ENCODE measurements at places on chromosomes 7 and 10. TPM values are rescaled to one million over a fixed set of nuclear protein-coding genes. Genes with fewer than 3 reads are reported as not detected.
A peak's percentile ranks its signal among the peaks of the same experiment; 100 is the strongest.

GRCh38 chr7:47461161-47461560 lies 120.8 kb downstream of the TNS3 start:
- no peak for DNase-seq

DNA sequence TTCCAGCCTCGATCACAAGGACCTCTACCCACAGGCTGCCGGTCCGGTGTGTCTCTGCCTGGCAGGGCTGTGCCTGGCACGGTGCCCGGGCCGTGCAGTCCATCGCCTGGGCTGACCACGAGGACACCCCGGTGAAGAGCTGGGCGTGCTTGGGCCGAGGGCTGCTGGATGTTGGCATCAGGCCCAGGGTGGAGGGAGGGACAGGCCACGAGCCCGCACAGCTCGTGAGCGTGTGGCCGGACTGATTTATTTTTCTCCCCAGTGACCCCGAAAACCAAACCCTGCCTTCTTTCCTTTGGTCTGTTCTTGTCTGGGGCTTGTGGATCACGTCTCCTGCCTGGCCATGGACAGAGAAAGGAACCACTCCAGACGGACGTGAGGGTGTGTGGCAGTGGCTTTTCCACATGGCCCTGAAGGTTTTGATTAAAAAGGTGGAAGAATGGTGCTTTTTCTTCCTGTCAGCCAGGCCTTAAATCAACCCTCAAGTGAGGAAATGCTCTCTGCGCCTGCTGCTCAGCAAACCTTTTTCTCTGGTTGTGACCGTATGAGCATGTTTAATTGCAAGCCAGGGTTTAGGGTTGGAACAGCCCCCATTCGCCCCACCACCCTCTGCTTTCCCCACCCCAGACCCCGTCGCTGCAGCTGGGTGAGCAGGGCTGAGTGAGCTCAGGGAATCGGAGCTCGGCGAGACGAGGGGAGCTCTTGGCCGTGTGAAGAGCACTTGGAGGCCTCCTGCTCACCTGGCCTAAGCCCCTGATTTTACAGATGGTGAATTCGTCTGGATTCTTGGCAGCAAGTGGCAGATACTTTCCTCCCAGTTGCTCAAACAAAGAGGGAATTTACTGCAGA lies 130.1 kb downstream of the RGS10 start:
- DNase-seq: no peak

GRCh38 chr7:11768263-11768662 lies 63.7 kb downstream of the THSD7A start:
- DNase-seq: no peak

DNA sequence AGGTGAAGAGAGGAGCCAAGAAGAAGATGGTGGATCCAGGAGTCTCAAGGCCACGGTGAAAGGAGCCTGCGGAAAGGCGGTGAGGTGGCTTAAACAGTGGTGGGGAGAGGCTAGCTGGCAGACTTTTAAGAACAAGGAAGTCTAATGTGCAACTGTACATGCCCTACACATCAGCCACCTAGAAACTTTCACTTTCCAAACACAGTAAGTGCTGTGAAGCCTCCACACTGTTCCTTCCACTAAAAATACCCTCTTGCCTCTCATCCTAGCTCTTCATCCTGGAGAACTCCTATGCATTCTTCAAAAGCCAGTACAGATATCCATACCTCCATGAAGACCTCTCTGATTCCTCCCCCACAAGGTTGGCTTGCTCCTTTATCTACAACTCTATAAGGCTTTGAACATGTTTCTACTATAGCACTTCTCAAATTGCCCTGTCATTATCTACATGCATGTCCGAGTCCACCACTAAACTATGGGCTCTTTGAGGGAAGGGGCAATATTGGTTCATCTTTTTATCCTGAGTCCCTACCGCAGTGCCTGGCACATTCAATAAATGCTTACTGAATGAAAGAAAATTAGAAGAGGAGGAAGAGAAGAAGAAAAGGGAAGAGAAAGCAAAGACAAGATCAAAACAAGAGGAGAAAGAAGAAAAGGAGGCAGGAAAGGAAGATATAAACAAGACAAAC lies 54.2 kb downstream of the DNAJC12 start:
- peak; percentile 75 for DNase-seq

DNA sequence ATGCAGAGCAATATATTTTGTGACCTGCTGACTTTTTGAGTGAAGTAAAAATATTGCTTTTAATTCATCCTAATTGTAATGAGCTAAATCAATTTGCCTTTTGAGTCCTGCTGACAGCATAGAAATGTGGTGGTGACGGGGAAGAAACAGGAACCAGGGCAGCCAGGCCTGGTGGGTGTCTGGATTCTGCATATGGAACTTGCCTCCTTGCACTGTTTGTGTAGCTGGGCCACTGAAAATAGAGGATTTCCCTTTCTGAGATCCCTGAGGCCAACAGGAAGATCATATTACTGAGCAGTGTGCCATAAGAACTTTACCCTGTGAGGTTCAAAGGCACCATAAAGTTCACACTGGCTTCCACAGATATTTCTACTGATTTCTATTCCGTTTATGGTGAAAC lies 488.4 kb upstream of the AKR1E2 start:
- DNase-seq: no peak

Gene NPY4R2
- not detected for total RNA-seq

- DNase-seq: no peak
These were observed 49.1 kb upstream of the GLCCI1 start for GRCh38 chr7:7919449-7919945.

Gene DNAH11
- total RNA-seq: 6.1 TPM

Gene CACNB2
- total RNA-seq: not detected

DNA sequence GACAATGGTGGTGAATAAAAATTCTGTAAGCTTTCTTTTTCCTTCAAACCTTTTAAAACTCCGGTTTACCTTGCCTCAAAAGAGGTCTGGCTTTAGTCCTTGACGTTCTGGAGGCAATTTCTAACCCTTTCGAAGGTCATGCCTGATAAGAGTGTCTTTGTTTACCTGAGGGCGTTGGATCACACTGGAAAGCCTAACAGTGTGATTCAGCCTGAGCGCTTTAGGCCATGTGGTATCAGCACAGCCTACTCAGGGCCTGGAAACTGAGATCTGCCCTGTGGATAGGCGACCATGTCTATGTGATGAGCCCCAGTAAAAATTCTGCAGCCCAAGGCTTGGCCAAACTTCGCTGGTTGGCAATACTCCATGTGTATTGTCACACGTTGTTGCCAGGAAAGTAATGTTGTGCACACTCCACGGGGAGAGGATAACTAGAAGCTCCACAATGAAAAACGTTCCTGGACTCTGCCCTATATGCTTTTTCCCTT lies 10.7 kb downstream of the CCDC6 start:
- DNase-seq: no peak

DNA sequence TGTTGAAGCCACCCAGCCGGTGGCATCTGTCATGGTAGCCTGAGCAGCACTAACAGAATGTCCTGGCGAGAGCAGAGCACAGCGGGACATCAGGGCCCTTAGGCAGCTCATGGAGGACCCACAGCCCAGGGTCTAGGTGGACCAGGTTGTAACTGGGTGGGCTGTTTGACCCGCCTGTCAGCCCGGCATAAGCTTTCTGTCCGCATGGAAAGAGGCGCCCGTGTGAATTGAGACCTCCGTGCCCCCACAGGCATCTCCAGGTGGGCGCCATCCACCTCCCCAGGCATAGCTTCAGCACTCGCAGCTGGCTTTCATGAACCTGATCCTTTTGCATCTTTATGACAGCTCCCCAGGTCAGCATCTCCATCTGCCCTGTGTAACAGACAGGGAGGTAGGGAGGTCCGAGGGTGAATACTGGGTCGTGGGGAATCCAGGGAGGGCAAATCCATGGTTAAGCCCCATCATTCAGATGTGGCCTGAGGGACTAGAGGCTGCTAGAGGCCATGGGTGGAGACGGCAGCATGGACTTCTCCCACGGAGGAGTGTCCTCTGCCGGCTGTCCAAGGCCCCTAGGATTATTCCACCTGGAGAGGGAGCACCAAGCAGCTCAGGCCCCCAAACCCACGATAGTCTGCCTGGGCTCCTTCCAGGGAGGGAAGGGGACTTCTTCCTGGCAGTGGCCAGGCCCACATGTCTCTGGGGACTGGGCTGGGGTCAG lies 371.6 kb upstream of the MKI67 start:
- no peak for DNase-seq

Gene DPYSL4
- total RNA-seq: 32.5 TPM

DNA sequence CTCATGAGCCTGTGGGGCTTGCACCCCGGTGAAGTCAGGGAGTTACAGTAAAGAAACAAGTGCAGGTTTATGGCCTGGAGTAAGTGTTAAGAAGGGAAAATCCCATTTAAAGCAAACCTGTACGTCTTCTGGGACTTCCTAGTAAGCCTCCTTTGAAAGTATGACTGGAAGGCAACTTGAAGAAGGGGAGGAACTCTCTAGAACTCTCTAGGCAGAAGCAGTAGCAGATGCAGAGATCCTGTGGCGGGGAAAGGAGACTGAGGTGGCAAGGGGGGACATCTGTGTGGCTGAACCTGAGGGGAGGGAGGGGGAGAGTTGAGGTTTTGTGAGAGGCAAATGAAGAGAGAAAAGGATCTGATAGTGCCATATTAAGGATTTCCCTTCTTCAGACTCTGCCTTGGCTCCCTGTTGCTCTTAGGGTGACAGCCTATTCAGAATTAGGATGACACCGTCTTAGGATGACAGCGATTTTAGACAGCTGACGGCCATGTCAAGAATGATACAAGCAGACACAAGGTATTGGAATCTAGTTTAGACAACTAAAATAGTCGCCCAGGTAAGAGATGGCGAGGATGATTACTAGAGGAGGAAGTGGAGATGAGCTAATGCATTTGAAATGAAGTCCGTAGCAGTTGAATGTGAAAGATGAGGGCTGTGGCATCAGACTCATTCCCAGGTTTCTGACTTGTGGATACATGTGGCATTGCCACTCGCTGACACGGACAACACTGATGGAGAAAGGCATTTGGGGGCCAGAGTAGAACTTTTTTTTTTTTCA lies 29.0 kb downstream of the CUL1 start:
- peak; percentile 65 for DNase-seq

GRCh38 chr10:99532687-99533495 lies at the start of gene NKX2-3:
Gene NKX2-3, plus strand, starts transcription at chr10:99532942. Its CDS starts 190 bp downstream, at chr10:99533132.
- DNase-seq: peak; percentile 71

Gene GSAP
- 2.8 TPM for total RNA-seq

Gene GALNT17
- total RNA-seq: not detected

DNA sequence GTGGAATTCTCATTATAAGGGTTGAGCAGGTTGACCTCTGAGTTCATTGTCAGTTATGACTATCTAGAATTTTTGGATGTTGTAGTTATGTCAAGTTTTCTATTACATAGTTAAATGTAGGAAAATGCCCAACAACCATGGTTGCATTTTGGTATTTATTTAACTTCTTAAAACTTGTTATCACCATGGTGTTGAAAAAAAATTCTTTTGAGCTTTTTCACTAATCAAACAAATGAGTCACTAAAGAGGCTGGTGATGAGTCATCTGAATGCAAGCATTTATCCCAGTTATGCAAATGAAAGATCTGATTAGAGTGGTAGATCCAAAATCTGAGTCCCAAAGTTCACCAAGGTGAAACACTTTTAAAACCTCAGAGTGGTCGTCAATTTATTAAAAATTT lies 624.7 kb upstream of the IGFBP3 start:
- DNase-seq: no peak

- no peak for DNase-seq
These were observed 6.5 kb upstream of the RET start for GRCh38 chr10:43070121-43071085.

GRCh38 chr7:2843711-2844152 lies 376 bp downstream of the GNA12 start:
- DNase-seq: peak; percentile 81

Gene AKR1C4
- not detected for total RNA-seq

Gene CTTNBP2
- total RNA-seq: not detected

Gene DRGX
- not detected for total RNA-seq

GRCh38 chr7:134593530-134594392 lies 44.9 kb downstream of the AKR1B15 start:
- no peak for DNase-seq

- DNase-seq: no peak
These were observed 22.6 kb downstream of the ENKUR start for GRCh38 chr10:24993237-24993958.

DNA sequence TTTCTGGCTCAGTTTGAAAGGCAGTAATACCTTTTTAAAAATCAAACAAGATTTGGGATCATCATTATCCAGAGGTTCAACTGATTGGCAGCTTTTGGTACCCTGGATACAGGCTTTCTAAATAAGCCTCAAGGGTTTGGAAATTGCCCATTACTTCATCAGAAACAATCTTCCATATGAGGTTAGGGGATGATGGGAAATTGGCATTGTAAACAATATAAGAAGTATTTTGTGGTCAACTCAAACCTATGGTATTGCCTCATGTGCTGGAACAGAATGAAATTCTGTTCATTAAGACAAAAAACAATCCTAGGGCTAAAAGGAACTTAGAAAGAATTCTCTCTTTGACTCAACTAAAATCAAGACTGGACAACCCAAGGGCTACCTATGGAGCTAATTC lies 92.6 kb upstream of the HECTD2 start:
- DNase-seq: no peak

DNA sequence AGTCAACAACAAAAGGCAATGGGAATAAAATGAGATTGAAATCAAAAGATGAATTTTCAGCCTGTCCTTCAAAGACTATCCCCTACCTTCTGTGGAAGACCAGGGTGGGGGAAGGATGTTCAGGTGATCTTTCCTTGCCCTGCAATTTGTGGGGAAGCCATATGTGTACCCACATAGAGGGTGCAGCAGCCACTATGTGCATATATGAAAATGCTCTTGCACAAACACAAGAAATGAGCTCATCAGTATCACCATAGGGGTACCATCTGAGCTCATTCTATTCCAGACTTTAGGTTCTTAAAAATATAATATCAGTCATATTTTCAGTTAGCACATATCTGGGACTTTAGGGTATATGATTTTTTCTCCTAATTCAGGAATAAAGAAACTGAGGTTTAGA lies 17.7 kb downstream of the GIMAP5 start:
- peak; percentile 78 for DNase-seq

- no peak for DNase-seq
These were observed 57.1 kb downstream of the CHRM2 start for GRCh38 chr7:136925556-136925955.

Gene FZD1
- total RNA-seq: 0.92 TPM

DNA sequence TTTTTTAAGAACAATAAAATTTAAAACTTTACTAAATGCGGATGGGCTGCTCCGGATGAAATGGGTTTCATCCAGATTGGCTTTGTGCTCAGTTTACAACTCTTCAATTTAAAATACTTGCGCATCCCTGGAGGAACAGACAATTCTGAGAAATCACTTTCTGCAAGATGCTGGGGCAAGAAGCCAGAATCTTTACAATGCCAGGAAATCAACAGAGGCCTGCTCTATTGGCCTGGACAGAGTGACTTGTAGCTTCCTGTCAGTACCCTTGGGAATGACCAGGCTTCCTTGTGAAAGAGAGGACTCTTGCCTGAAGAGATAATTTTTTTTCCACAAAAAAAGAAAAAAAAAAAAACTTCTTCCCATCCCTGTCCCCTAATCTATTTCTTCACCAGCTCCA lies 3.9 kb upstream of the FAM13C start:
- no peak for DNase-seq

Gene SMKR1
- 6.1 TPM for total RNA-seq

Gene ARID5B
- 56.9 TPM for total RNA-seq

Gene PON3
- total RNA-seq: not detected

Gene CALHM1
- not detected for total RNA-seq

Gene CTAGE8
- total RNA-seq: 2.0 TPM

Gene DHX32
- total RNA-seq: 14.0 TPM

Measured in activated CD4-positive, alpha-beta T cell treated with anti-CD3 and anti-CD28 coated beads, Interleukin-2, amount 10 ng/mL, durations not matched to agents 24 days and 14 days (primary cell).